Inflammatory macrophage treated with lipopolysaccharide for 4 hours (primary cell): ENCODE measurements at places on chromosomes 11 and 22.

- DNase-seq, result no peak
These were observed 27.0 kb upstream of the MICAL2 start for GRCh38 chr11:12083380-12083779.

DNA sequence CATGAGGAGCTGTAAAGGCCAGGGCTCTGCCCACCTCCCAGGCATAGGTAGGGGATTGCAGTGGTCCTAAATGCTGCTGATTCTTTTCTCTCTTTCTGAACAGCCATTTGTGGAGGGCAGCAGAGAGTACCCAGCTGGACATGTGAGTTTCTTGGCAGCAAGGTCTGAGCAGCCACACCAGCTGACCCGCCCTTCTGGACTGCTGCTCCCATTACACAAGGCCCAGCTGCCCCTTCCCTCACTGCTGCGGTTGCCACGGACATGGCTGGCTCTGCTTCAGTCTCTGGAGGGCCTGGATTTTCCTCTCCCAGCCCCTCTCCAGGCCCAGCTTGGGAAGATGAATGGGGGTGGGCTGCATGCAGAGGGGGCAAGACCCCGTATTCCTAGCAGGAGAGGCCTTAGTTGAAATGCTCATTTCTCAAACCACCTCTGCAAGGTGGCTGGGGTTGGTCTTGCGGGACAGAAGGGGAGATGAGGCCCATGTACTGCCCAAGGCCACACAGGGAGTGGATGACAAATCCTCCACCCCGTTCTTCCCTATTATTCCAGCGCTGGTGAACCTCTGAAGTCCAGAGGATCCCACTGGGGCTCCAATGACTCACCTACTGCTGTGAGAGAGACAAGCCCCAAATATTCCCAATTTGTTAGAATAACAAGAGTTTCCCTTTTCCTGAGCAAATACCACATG, 4.6 kb downstream of the LGALS12 start:
- no peak for DNase-seq

- DNase-seq, result no peak
These were observed 36.3 kb downstream of the IGF2 start for GRCh38 chr11:2102883-2103213.

DNA sequence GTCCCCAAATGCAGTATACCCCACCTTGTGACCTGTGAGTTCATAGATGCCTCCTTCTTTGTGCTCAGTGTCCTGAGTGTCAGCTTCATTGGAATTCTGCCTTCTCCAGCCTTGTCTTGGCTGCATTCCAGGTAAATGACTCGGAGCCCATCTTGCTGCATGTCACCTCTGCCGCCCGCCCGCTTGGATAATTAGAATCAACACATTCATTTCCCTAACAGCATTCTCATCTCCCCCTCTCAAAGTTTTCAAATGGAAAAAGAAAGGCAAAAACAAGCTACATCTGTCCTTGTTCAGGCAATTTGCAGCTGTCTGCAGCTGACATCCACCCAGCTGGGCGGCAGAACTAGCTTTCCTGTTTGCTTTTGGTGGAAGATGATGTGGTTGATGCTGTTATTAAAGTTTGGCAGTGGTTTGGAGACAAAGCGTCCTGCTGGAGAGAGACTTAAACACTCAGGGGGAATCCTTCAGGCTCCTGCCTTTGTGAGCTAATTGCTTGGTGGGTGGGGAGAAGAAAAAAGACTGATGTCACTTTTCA, 198.8 kb upstream of the SEZ6L start:
- DNase-seq, result no peak

- no peak for DNase-seq
These were observed 21.5 kb upstream of the CHKA start for GRCh38 chr11:68142441-68143309.

DNA sequence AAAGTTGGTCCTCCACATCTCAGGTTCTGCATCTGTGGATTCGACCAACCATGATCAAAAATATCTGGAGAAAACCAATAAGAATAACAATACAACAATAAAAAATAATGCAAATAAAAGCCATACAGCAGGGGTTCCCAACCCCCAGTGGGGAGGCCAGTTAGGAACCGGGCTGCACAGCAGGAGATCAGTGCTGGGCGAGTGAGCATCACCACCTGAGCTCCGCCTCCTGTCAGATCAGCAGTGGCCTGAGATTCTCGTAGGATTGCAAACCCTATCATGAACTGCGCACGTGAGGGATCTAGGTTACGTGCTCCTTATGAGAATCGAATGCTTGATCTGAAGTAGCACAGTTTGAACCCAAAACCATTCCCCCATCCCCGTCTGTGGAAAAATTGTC, 25.4 kb upstream of the MYO18B start:
- no peak for DNase-seq

DNA sequence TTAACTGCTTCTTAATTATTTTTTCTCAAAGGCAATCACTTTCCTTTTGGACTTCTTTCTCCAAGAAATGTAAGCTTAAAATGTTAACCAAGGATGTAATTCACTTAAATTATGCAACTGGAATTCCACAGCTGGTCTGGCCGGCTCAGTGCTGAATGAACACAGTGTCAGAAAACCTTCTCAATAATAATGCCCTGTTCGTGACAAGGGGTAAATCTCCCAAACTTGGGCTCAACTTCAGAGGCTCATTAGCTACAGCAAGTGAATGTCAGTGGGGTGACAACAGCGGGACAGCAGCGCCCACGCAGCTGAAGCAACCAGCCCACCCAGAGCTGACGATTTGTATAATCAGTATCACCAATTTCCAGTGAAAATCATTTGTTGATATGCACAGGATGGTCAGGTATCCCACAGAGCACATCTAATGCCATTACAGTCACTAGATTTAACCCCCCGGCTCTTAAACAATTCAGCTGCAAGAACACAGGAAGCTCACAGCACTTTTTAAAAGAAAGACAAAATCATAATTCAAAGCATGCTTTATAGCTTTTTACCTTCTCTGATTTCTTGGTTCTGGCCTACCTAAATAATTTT, 704.8 kb downstream of the DLG2 start:
- no peak for DNase-seq

DNA sequence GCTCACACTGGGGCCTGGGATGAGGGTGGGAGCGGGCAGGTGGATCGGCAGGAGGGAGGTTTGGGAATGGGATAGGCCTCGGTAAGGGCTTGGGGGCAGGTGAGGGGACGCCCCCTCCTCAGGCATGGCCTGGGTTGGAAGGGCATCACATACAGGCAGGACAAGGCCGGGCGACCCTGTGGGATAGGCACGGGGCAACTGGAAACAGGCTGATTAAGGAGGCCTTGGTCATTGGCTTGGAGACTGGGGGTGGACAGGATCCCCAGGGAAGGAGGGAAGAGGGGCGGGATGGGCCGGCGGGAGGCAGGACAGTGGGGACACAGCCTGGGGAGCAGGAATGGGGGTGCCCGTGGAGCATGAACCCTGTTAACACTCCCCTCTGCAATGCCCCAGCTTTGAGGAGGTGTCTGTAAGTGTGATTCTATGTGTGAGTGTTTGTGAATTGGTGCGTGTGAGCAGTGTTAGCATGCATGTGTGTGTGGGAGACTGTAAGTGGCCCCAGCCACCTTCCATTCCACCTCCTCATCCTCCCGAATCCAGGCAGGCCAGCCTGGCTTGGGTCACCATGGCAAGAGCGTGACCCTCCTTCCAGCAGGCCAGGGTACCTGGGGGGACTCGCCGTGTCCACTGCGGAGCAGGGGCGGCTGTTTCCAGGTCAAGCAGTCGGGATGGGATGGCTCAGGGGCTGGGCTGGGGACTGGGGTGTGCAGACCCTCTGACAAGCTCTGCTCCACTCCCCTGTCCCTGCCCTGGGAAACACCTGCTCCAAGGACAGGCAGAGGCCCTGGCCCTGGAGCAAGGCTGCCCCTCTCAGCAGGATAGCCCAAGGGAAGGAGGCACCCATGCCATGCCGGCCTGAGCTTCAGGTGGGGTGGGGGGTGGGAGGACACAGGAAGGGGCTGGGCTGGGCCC, 3.4 kb upstream of the PIM3 start:
- DNase-seq, result no peak

DNA sequence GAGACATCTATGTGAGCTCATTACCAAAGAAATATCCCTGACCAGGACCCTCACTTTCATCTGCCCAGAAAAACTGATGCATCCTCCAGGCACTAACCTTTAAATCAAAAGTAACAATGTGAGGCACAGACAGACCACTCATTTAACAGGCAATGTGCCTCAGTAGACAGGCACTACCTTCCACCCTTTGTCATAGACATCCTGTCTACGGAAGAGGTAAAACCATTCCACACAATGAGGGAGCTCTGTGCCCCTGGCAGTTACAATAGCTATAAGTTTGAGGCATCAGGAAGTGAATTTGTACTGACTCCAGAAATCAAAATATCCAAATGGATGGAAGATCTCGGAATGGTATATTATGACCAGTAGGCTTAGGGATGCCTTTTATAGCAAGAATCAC, 6.7 kb upstream of the CAVIN3 start:
- no peak for DNase-seq

DNA sequence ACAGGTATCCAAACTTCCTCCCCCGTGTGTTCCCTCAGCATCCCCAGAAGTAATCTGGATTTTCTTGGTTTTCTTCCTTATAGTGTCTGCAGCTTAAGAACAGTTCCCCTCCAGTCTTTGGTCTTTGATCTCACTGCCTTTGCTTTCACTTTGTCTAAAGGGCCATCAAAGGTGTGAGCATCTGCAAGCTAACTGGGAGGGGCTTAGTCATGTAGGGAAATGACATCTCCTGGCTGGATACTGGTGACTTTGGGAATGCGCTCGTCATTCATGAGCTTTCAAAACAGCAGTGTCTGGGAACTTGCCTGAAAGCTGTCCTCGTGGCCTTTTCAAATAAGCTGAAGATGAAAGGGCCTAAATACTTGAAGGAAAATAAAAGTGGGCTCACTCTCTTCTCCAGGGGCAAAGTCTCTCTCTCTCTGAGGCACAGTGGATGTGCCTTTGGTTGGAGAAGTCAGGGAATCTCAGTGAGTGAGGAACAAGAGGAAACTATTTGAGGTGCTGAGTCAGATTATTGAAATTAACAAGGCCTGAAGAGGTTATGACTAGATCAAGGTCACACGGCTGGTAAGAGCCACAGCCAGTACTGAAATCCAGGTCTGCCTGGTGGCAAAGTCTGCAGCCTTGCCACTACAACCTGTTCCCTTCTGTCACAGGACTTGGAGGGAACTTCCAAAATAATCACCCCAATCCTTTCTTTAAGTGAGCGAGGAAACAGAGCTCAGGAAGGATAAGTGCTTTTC, 45.6 kb upstream of the TENM4 start:
- no peak for DNase-seq

DNA sequence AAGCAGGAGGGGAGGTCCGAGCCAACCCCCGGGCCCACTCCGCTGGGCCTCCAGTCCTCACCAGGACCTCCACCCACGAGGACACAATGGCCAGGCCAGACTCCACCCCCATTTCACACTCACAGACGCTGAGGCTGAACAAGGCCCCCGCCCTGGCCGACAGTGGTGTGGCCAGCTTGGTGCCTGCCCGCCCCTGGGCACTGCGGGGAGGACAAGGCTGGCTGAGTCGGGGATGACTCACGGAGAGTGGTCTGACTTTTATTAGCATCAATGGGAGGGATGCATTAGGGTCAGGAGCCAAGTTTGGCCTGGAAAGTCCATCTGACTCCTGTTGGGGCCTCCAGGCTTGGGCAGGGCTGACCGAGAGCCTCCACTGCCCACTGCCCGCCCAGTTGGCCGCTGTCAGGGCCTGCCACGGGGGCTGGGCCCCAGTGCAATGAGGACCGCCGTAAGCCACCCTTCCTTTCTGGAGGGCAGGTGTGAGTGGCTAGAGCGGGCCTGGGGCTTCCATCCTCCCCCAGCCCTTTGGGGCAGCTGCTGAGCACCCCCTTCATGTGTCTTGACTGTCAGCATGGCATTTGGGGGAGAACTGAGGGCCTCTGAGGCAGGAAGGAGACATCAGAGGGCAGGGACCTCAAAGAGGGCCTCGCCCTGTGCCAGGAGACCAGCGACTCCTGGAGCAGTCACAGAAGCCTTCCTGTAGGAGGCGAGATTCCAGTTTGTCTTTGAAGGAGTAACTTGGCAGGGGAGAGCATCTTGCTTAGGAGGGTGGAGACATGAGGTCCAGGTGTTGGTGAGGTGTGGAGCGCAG, 10.6 kb downstream of the TSPAN32 start:
- no peak for DNase-seq

- no peak for DNase-seq
These were observed 7.9 kb downstream of the KDM2A start for GRCh38 chr11:67126986-67127385.

- DNase-seq, result no peak
These were observed 25.6 kb downstream of the MN1 start for GRCh38 chr22:27775758-27776649.

DNA sequence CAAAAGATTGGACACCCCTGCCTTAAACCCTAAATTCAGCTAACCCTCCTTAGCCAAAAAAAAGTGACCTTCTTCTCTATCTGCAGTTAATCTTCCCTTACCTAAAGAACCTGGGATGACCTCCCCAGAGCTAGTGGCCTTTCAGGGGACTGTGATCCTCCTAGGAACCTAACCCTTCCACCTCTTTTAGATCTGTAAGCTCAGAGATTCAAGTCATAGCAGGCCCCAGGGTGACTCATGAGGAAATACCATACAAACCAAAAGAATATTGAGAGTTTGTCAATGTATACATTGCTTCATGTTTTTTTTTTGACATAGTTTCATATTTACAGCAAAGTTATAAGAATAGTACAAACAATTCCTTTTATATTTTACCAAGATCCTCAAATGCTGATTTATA, 38.3 kb upstream of the CXCR5 start:
- DNase-seq, result peak; percentile 87

GRCh38 chr11:110903830-110904229, 191.6 kb upstream of the ARHGAP20 start:
- no peak for DNase-seq

DNA sequence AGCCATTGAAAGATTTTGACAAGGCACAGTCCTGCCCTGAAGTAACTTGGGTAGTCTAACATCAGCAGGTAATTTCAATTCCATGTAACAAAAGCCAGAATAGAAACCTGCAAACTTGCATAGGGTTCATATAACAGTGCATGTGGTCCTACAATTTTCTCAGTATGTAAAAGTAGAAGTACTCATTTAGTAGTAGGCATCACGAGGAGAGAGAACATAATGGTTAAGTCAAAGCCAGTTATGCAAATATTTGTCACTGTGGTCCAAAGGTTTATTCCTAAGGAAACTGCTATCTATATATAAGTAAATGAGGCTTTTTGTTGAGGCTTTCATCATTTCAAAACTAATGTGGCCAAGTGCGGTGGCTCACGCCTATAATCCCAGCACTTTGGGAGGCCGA, 10.1 kb downstream of the ATP5MG start:
- DNase-seq, result no peak

- DNase-seq, result no peak
These were observed 715 bp upstream of the PRR5 start for GRCh38 chr22:44701187-44701790.

DNA sequence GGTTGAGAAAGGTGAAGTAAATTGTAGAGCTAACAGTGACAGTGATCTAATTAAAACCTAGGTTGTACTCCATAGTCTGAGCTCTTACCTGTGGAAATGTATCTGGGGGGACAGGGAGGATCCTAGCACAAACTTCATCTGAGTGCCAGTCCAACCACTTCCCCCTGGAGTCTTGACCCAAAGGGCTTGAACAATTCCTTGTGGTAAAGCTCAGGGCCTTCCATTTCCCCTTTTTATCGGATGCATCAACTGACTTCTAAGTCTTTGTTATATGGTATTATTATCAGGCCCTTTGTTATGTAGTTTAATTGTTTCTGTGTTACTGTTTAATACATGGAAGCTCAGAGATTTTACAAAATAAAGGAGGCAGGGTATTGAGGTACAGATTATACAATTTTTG, 140.2 kb upstream of the SESN3 start:
- DNase-seq, result peak; percentile 62
